Gastrocnemius medialis (tissue), 4 donors: ENCODE measurements at places on chromosomes 4 and X. TPM values are rescaled to one million over a fixed set of nuclear protein-coding genes. Genes with fewer than 3 reads are reported as not detected.

CFAP47 gene
- not detected for total RNA-seq

FAM156A gene
- total RNA-seq, result 5.3 TPM

TIGD4 gene
- total RNA-seq, result not detected

EPGN gene
- total RNA-seq, result not detected

CSAG3 gene
- not detected for total RNA-seq

TMSB15C gene
- total RNA-seq, result 0.09 TPM

CYTL1 gene
- not detected for total RNA-seq

GRSF1 gene
- 121 TPM for total RNA-seq

FRG2 gene
- total RNA-seq, result not detected

RP2 gene
- total RNA-seq, result 3.1 TPM

IL9R gene
- total RNA-seq, result not detected

NAP1L3 gene
- not detected for total RNA-seq

- no peaks in the 10 kb centered on the region for H3K4me1 ChIP-seq
- H3K27ac ChIP-seq, result no peak overlapping the region
- H3K36me3 ChIP-seq, result no peaks in the 10 kb centered on the region
- peaks cover 4% of the 10 kb centered on the region for H3K27me3 ChIP-seq
- H3K4me3 ChIP-seq, result no peak overlapping the region
Measured at GRCh38 chr4:8731364-8731763, 138.8 kb downstream of the CPZ start.

GRCh38 chr4:116064331-116064730, 950.9 kb upstream of the NDST4 start:
- no peaks in the 10 kb centered on the region for H3K36me3 ChIP-seq
- no peaks in the 10 kb centered on the region for H3K4me1 ChIP-seq
- no peak overlapping the region for H3K4me3 ChIP-seq
- H3K27me3 ChIP-seq, result no peaks in the 10 kb centered on the region
- no peak for DNase-seq

DNA sequence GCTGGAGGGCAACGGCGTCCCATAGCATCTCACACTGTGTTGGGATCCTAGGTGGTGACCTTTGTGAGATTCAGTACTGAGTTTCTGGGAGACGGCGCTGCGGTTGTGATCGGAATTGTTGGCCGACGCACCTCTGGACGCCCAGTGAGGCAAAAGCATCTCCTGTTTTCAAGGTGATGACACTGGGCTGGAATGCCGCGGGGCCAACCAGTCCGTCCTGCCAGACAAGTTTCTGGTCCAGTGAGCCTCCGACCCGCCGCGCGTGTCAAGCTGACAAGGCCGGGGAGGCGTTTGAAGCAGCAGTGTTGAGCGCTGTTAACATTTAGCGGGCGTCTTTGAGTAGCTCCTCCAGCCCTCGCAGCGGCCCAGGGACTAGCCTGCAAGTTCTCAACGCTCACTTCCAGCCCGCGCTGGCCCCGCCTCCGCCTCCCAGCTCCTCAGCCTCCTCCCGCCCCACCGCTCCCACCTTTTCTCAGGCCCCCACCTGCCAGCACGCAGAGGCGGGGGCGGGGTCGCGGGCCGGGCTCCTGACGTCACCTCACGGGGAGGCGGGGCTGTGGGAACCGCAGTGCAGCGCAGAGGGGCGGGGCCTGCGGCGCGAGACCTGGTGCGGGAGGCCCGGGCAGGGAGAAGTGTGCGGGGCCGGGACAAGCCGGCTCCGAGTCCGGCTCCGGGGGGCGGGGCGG, 482 bp upstream of the CDS1 start:
- H3K27ac ChIP-seq, result no peak overlapping the region
- H3K36me3 ChIP-seq, result no peaks in the 10 kb centered on the region
- peak overlapping the region; percentile 76 for H3K4me3 ChIP-seq
- peaks cover 28% of the 10 kb centered on the region for H3K27me3 ChIP-seq
- DNase-seq, result peak; percentile 36

DNA sequence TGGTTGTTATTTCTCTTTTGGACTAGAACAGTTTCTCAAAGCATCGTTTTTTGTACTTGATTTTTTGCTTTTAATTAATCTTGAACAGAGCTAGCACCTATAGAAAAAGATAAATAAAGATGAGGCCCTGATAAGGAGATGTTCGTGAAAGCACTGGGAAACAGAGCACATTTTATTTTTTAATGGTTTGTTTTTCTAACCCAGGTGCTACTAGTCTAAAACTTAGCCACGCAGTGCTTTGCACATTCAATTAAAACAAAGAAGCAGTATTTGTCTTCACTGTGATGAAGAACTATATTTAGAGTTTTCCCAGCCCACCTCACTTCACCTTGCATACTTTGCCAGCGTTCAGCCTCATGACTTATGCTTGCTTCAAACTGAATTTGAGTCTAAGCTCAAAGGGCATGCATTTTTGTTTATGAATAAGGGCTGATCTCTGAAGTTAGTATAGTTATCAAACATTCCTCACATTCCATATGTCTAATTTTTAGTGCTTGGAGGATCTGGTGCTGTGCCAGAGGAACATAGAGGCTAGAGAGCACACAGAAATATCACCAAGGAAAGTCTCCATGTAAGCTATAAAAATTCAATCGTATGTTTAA, 76.7 kb downstream of the WWC2 start:
- no peaks in the 10 kb centered on the region for H3K4me1 ChIP-seq
- no peaks in the 10 kb centered on the region for H3K36me3 ChIP-seq
- no peak for DNase-seq
- H3K27ac ChIP-seq, result no peak overlapping the region

GRCh38 chrX:24607616-24608015, 39.5 kb downstream of the PCYT1B start:
- H3K36me3 ChIP-seq, result no peaks in the 10 kb centered on the region
- no peak overlapping the region for H3K4me3 ChIP-seq
- DNase-seq, result no peak
- no peak overlapping the region for H3K27ac ChIP-seq
- no peaks in the 10 kb centered on the region for H3K27me3 ChIP-seq
- no peaks in the 10 kb centered on the region for H3K4me1 ChIP-seq

- H3K36me3 ChIP-seq, result no peaks in the 10 kb centered on the region
- no peak overlapping the region for H3K27ac ChIP-seq
- DNase-seq, result no peak
- H3K4me3 ChIP-seq, result no peak overlapping the region
Measured at GRCh38 chr4:170038232-170038631, 12.0 kb upstream of the MFAP3L start.

- no peak for DNase-seq
- H3K36me3 ChIP-seq, result no peaks in the 10 kb centered on the region
- no peak overlapping the region for H3K27ac ChIP-seq
Measured at GRCh38 chrX:68846536-68846935, 17.7 kb downstream of the EFNB1 start.

DNA sequence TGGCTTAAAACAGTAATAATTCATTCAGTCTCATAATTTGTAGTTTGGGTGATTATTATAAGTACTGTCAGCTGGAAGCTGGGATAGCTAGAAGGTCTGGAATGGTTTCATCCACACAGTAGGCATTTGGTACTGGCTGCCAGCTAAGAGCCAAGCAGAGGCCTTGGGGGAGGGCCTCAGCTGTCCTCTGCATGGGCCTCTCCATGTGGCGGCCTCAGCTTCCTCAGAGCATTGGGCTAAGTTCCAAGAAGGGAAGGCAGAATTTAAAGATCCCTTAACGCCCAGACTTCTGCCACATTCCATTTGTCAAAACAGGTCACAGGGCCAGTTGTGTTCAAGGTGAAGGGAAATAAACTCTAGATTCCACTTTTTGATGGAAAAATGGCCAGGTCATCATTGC, 93.3 kb downstream of the NEUROG2 start:
- H3K4me3 ChIP-seq, result no peak overlapping the region
- no peaks in the 10 kb centered on the region for H3K27me3 ChIP-seq
- H3K27ac ChIP-seq, result no peak overlapping the region
- no peaks in the 10 kb centered on the region for H3K4me1 ChIP-seq
- H3K36me3 ChIP-seq, result no peaks in the 10 kb centered on the region

GRCh38 chr4:73615613-73616012, 4.6 kb downstream of the RASSF6 start:
- H3K27ac ChIP-seq, result no peak overlapping the region
- H3K27me3 ChIP-seq, result no peaks in the 10 kb centered on the region
- no peaks in the 10 kb centered on the region for H3K4me1 ChIP-seq
- no peak overlapping the region for H3K4me3 ChIP-seq
- DNase-seq, result no peak
- H3K36me3 ChIP-seq, result no peaks in the 10 kb centered on the region

DNA sequence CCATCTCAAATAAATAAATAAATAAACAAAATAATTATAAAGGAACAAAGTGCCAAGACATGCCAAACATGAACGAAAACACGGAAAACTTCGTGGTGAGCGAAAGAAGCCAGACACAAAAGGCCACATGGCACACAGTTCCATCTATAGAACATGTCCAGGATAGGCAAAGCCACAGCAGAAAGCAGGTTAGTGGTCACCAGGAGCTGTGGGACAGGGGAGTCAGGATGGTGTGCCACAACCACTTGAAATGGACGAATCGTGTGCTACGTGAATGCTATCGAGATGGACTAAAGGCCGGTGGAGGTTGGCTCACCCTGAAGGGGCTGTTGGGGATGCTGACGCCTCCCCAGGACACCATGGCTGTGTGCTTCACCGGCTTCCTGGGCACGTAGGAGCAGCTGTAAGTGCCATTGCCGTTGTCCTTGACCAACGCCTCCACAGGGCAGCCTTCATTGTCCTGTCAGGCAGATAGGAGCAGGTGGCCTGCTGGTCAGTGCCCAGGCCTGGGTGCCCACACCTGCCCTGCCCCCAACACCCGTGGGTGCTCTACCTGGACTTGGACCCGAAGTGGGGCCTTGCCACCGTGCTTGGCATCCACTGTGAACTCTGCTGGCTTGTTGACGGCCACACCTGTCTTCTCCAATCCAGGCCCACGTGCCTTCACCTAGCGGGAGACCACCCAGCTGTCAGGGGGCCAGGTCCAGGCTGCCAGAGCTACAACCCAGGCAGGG, 10.6 kb downstream of the FLNA start:
- H3K36me3 ChIP-seq, result no peaks in the 10 kb centered on the region
- H3K27me3 ChIP-seq, result no peaks in the 10 kb centered on the region
- peaks cover 10% of the 10 kb centered on the region for H3K4me1 ChIP-seq
- DNase-seq, result no peak
- H3K4me3 ChIP-seq, result no peak overlapping the region
- no peak overlapping the region for H3K27ac ChIP-seq

GRCh38 chr4:138420471-138420870, 178.3 kb upstream of the SLC7A11 start:
- no peaks in the 10 kb centered on the region for H3K27me3 ChIP-seq
- no peaks in the 10 kb centered on the region for H3K4me1 ChIP-seq
- no peak overlapping the region for H3K27ac ChIP-seq
- no peak for DNase-seq
- H3K36me3 ChIP-seq, result no peaks in the 10 kb centered on the region

GRCh38 chr4:167052631-167053091, 181.6 kb downstream of the SPOCK3 start:
- H3K27me3 ChIP-seq, result no peaks in the 10 kb centered on the region
- H3K4me3 ChIP-seq, result no peak overlapping the region

DNA sequence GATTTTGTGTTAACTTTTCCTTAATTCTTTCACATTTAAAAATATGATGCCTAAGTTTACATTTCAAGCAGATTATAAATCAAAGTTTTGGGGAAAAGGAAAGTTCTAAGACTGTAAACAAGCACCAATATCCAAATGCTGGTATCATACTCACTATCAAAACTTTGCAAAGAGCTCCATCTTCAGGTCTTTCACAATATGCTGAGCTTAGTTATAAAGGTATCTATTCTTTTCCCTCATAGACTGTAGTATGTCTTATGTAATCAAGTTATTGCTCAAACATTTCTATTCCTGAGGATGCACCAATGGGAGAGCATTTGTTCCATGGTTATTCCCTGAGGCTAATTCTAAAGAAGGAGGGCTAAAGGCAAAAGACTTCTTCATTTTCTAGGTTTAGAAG, 207.9 kb upstream of the FAM241A start:
- H3K36me3 ChIP-seq, result no peaks in the 10 kb centered on the region
- H3K4me3 ChIP-seq, result no peak overlapping the region
- H3K27ac ChIP-seq, result no peak overlapping the region
- no peaks in the 10 kb centered on the region for H3K4me1 ChIP-seq
- H3K27me3 ChIP-seq, result no peaks in the 10 kb centered on the region

DNA sequence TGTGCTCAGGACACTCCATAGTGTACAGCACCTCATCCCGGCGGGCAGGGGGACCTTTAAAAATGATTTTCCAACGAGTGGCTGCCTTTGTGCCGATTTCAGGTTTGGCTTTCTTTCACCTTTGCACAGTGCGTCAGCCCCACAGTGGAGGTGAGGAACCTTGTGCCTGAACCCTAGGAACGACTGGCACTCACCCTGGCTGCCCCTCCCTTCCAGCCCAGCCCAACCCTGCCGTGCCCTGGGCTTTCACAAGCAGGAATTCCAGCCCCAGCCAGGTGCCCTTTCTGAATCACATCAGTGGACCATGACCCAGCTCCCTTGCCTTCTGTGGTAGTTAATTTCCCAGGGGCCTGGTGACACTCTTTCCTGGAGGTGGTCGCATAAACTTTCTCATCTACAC, 1.3 kb downstream of the TMEM164 start:
- DNase-seq, result peak; percentile 75
- H3K36me3 ChIP-seq, result no peaks in the 10 kb centered on the region
- H3K4me1 ChIP-seq, result peaks cover 26% of the 10 kb centered on the region
- H3K4me3 ChIP-seq, result peak overlapping the region; percentile 71
- no peaks in the 10 kb centered on the region for H3K27me3 ChIP-seq
- peak overlapping the region; percentile 88 for H3K27ac ChIP-seq

GRCh38 chr4:25531272-25531671, 124.4 kb upstream of the SLC34A2 start:
- no peak overlapping the region for H3K27ac ChIP-seq

DNA sequence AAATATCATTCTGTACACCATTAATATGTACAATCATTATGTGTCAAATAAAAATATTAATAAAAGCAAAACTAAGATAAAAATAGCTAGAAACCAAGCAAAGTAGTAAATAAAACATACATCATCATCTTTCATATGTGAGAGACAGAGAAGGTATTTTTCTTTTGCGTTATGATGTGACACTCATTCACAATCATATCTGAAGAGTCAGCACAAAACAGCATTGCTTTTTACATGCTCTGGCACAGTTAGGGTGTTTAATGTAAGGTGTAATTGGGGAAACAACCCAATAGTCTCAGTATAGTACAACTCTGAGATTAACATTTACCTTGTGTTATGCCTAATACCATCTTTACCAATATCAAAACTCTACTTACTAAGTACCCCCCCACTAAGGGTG, 376.6 kb downstream of the TMA16 start:
- no peak overlapping the region for H3K4me3 ChIP-seq
- H3K27ac ChIP-seq, result no peak overlapping the region
- no peaks in the 10 kb centered on the region for H3K36me3 ChIP-seq
- no peaks in the 10 kb centered on the region for H3K4me1 ChIP-seq
- H3K27me3 ChIP-seq, result no peaks in the 10 kb centered on the region
- DNase-seq, result no peak

GRCh38 chrX:40887476-40887875, 152.1 kb upstream of the MED14 start:
- no peak overlapping the region for H3K27ac ChIP-seq
- H3K4me1 ChIP-seq, result no peaks in the 10 kb centered on the region
- H3K36me3 ChIP-seq, result no peaks in the 10 kb centered on the region
- H3K4me3 ChIP-seq, result no peak overlapping the region
- H3K27me3 ChIP-seq, result no peaks in the 10 kb centered on the region
- no peak for DNase-seq

GRCh38 chr4:7862561-7863192, 77.0 kb downstream of the AFAP1 start:
- H3K27ac ChIP-seq, result no peak overlapping the region
- H3K4me1 ChIP-seq, result peaks cover 8% of the 10 kb centered on the region
- peaks cover 2% of the 10 kb centered on the region for H3K36me3 ChIP-seq
- no peak for DNase-seq
- H3K4me3 ChIP-seq, result no peak overlapping the region
- no peaks in the 10 kb centered on the region for H3K27me3 ChIP-seq
